Activated CD8-positive, alpha-beta memory T cell treated with anti-CD3 and anti-CD28 coated beads, Interleukin-2, amount 10 ng/mL, durations not matched to agents 7 days and 5 days (primary cell): ENCODE measurements at places on chromosomes 16 and 17. TPM values are rescaled to one million over a fixed set of nuclear protein-coding genes. Genes with fewer than 3 reads are reported as not detected.

DNA sequence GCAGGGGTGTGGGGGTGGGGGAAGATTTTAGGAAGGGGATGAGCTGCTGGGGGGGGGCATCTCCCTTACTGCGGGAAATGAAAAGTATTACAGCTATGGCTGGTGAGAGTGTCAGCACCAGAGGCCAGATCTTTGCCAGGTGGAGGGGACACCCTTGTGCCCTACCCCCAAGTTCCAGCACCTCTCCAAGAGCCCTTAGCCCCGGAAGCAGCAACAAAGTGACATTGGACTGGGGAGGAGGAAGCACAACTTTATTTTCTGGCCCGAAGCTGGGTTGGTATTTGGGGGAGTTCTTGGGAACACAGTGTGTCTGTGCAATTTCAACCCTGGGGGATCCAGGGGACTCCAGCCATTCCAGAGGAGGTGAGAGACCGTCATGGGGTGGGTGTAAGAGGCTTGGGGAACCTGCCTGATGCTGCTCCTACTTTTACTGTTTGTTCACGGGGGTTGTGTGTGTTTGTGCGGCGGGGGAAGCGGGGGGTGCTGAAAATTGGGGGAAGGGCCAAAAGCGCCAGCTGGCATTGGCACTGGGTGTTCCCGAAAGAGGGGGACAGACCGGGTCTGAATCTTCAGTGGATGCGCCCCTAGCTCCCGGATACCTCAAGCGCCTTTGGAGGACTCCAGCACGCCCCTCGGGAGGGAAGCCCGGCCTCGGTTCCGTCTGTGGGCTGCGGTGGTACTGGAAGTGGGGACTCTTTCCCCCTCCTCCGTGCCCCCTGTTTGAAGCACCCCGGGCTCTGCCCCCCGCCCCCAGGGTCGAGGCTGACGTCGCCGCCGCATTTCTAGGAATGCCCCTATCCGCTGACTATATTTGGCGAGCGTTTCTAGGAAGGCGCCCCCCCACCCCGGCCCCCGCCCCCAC is 230.3 kb downstream of the MRTFB start:
- H3K4me1 ChIP-seq, result peaks cover 4% of the 10 kb centered on the region
- H3K27ac ChIP-seq, result no peak overlapping the region
- H3K36me3 ChIP-seq, result no peaks in the 10 kb centered on the region
- DNase-seq, result peak; percentile 50
- peaks cover 46% of the 10 kb centered on the region for H3K27me3 ChIP-seq

DNA sequence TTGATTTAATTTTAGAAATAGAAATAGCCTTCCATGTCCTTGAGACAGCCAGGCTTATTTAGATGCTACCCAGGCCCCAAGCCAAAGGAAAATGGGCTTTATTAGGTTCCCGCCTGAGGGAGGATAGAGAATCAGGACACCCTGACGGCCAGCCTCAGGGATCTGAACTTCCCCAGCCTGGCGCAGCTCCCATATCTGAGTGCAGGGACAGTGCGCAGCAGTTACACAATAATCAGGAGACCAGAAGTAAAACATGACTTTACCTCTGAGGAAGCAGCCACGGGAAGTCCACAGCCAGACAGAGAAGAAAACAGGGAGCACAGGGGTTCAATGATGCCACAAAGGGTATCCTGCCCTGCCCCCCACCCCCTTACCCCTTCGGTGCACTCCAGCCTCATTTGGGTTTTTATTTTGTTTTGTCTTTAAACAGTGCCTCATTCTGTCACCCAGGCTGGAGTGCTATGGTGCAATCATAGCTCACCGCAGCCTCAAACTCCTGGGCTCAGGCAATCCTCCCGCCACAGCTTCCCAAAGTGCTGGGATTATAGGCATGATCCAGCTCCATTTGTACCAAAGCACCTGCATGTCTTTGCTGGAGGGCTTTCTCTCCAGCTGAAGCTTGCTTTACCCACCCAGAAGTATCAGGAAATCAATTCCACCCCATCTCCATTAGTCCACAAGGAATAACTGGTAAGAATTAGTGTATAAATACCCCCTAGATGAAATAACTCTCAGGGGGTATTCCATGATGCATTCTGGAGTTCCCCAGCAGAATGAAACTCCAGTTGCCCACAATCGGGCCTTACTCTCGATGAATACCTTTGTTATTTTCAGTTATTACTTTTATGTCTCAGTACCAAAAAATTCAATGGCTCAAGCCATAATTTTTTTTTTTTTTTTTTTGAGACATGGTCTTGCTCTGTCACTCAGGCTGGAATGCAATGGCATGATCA is 21.9 kb downstream of the ORC6 start:
- H3K36me3 ChIP-seq, result no peaks in the 10 kb centered on the region
- no peak for DNase-seq
- no peak overlapping the region for H3K27ac ChIP-seq
- peaks cover 7% of the 10 kb centered on the region for H3K27me3 ChIP-seq

DNA sequence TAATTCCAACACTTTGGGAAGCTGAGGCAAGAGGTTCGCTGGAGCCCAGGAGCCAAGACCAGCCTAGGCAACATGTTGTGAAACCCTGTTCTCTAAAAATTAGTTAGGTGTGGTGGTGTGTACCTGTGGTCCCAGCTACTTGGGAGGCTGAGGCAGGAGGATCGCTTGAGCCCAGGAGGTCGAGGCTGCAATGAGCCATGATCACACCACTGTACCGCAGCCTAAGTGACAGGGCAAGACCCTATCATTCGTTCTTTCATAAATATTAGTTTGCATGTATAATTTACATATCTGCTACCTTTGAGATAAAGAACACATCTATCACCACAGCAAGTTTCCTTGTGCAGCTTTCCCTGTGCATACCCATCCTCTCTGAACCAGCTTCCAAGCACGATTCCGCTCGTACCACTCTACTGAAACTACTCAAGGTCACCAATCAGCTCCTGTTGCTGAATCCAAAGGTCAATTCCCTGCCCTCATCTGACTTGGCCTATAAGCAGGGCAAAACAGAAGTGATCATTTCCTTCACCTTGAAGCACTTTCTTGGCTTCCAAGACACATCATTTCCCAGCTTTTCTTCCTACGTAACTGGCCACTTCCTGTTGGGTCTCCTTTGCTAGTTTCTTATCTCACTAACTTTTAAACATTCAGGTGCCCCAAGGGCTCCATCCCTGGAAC is 49.1 kb downstream of the GRB2 start:
- no peaks in the 10 kb centered on the region for H3K27me3 ChIP-seq
- no peak overlapping the region for H3K4me3 ChIP-seq
- peaks cover 39% of the 10 kb centered on the region for H3K4me1 ChIP-seq
- H3K36me3 ChIP-seq, result peaks cover 31% of the 10 kb centered on the region
- no peak overlapping the region for H3K27ac ChIP-seq

DNA sequence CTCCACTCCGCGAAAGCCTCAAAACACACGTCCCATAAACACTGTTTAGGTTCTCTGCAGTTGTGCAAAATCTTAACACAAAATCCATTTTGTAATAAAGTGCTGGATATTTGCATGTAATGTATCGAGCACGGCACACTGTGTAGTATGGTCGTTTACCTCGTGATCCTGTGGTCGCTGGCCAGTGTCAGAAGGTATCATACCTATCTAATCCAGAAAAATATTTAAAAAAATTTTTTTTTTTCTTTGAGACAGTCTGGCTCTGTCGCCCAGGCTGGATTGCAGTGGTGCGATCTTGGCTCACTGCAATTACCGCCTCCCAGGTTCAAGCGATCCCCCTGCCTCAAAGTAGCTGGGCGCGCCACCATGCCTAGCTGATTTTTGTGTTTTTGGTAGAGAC is 996 bp downstream of the RPL38 start:
- H3K4me1 ChIP-seq, result peaks cover 45% of the 10 kb centered on the region
- peak overlapping the region; percentile 97 for H3K4me3 ChIP-seq
- peak overlapping the region; percentile 97 for H3K27ac ChIP-seq
- no peak for DNase-seq

- H3K27ac ChIP-seq, result no peak overlapping the region
- H3K4me3 ChIP-seq, result no peak overlapping the region
- no peaks in the 10 kb centered on the region for H3K36me3 ChIP-seq
- H3K27me3 ChIP-seq, result no peaks in the 10 kb centered on the region
Observed at GRCh38 chr17:21680366-21680765, 12.0 kb upstream of the KCNJ18 start.

GRCh38 chr17:13503526-13503925 is 98.2 kb downstream of the HS3ST3A1 start:
- no peaks in the 10 kb centered on the region for H3K36me3 ChIP-seq
- H3K4me1 ChIP-seq, result no peaks in the 10 kb centered on the region
- no peak overlapping the region for H3K4me3 ChIP-seq
- no peak overlapping the region for H3K27ac ChIP-seq
- no peaks in the 10 kb centered on the region for H3K27me3 ChIP-seq
- DNase-seq, result no peak

DNA sequence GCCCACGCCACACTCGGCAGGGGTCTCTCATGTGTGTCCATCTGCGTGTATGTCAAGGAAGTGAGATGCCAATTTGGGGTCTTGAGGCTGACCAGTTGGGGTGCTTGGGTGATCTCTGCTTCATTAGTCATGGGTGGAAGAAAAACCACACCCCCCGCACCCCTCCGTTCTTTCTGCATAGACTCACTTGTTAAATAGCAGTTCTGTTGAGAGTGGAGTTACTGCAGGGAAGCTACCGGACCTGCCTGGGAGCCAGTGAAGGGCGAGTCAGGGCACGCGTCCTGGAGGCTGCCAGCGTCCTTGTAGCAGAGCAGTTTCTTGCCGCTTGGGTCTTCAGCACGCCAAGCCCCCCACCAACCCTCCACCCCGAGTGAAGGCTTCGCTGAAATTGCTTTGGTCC is 8.5 kb downstream of the SNN start:
- H3K27ac ChIP-seq, result no peak overlapping the region
- DNase-seq, result no peak

DNA sequence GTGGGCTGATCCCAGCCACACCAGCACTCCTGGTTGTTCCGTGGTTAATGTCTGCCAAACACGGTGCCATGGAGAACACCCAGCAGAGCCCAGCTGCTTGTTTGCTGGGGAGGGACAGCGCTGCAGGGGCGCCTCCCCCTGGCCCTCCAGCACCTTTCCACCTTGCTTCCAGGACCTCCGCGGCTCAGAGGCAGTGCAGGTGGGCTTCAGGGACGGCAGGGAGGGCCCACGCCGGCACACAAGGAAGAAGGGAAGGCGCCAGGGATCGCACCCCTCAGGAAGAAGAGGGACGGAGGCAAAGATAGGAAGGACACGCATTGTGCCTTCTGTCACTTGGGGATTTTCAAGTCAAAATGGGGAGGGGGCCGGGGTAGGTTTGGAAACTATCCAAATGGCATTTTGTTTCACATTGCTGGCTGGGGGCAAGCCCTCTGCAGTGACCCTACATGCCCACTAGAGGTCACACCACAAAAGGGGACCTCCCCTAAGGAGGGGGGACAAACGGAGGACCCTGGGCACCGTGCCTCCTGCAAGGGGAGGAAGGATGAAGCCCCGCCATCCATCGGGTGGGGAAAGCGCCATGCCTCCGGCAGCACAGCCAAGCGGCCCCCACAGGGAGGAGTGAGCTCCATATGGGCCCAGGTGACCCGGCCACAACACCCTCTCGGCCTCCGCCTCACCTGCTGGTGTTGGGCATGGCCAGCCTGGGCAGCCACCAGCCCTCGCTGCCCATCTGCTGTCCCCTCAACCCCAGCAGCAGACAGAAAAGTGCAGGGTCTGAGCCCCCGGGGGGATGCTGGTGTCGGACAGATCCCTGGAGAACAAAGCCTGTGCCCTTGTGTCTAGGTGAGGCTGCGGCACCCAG is 7.5 kb upstream of the C16orf95 start:
- no peak overlapping the region for H3K27ac ChIP-seq
- H3K4me3 ChIP-seq, result no peak overlapping the region
- peaks cover 7% of the 10 kb centered on the region for H3K4me1 ChIP-seq
- peak; percentile 54 for DNase-seq

DNA sequence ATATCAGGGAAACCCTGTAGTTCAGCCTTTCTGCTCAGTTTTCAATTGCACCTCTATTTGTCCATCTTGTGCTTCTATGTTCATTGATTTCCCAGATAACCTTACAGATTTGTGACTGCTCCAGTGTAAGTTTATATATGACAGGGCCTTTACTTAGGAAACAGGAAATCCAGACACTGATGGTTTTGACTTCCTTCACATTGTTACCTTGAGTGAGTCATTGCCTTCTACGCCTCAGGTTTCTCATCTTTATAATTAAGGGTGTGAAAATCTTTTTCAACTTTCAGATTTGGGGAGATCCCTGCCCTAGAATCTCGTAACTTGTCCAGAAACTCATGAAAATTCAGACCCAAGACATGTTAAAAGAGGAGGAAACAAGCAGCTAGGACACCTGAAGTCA is 342.4 kb upstream of the TBX2 start:
- H3K4me3 ChIP-seq, result no peak overlapping the region
- DNase-seq, result no peak
- no peak overlapping the region for H3K27ac ChIP-seq
- no peaks in the 10 kb centered on the region for H3K27me3 ChIP-seq
- peaks cover 20% of the 10 kb centered on the region for H3K4me1 ChIP-seq
- H3K36me3 ChIP-seq, result peaks cover 4% of the 10 kb centered on the region

DNA sequence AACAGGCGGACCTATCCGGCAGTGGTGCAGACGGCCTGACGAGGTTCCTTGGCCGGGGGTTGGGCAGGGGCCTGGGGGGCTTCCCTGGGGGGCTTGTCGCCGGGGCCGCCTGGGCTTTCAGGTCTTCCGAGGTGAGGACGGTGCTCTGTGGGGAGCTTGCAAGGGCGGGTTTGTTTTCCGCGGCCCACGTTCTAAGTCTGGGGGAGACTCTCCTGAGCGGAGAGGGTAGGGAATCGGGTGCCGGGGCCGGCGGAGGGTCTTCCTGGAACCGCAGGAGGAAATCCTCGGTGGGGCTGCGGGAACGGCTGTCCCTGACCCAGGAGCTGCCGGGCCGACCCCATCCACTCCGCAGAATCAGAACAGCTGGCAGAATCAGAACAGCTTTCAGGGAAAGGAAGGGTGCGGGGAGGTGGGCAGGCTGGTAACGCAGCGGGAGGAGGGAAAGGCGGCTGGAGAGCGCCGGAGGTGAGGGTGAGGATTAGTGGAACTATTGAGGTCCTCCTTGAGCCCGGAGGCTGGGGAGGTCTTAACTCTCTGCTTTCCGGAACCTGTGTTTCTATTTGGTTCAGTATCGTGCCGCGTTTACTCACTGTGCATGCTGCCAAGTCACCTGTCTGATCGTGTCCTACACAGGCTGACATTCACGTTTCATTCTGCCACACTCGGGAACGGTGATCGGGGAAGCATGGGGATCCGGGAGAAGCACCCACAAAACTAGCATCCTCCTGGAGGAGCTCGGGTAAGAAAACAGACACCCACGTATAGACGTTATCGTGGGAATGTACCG is 28.9 kb downstream of the CPSF4L start:
- H3K4me3 ChIP-seq, result peak overlapping the region; percentile 85
- DNase-seq, result peak; percentile 50
- peaks cover 24% of the 10 kb centered on the region for H3K36me3 ChIP-seq
- H3K27me3 ChIP-seq, result no peaks in the 10 kb centered on the region
- H3K4me1 ChIP-seq, result peaks cover 54% of the 10 kb centered on the region

- no peaks in the 10 kb centered on the region for H3K36me3 ChIP-seq
- no peak for DNase-seq
- H3K27ac ChIP-seq, result peak overlapping the region; percentile 47
- H3K4me3 ChIP-seq, result peak overlapping the region; percentile 79
- H3K4me1 ChIP-seq, result peaks cover 41% of the 10 kb centered on the region
Observed at GRCh38 chr16:1825381-1825863, 1.2 kb downstream of the HAGH start.

NRN1L gene
- total RNA-seq, result 0.45 TPM

C17orf78 gene
- not detected for total RNA-seq

RNF222 gene
- total RNA-seq, result 0.12 TPM

KRTAP1-1 gene
- not detected for total RNA-seq

ABHD15 gene
- total RNA-seq, result 20.0 TPM
